Epithelial cell of proximal tubule (primary cell): ENCODE measurements at places on chromosomes 4 and X. TPM values are rescaled to one million over a fixed set of nuclear protein-coding genes. Genes with fewer than 3 reads are reported as not detected.

GRCh38 chrX:113728937-113729336, 854.9 kb upstream of the HTR2C start:
- no peak for DNase-seq

DNA sequence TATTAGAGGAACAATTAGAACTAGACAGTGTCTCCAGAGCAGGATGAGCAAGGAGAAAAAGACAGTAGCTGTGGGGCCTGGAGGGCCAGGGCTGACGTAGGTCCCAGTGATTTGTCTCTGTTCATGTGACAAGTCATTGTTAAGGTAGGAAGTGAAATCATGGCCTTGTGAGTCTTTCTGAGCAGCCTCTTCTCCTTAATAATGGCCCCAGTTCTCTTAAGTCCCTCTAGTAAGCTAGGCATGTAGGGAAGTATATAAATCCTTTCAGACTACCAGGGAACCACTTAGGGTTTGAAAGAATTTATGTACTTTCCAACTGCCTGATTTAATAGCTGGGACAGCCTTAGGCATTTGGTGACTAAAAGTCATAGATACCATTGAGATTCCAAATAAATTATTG, 133.0 kb downstream of the KLHL8 start:
- no peak for DNase-seq

DNA sequence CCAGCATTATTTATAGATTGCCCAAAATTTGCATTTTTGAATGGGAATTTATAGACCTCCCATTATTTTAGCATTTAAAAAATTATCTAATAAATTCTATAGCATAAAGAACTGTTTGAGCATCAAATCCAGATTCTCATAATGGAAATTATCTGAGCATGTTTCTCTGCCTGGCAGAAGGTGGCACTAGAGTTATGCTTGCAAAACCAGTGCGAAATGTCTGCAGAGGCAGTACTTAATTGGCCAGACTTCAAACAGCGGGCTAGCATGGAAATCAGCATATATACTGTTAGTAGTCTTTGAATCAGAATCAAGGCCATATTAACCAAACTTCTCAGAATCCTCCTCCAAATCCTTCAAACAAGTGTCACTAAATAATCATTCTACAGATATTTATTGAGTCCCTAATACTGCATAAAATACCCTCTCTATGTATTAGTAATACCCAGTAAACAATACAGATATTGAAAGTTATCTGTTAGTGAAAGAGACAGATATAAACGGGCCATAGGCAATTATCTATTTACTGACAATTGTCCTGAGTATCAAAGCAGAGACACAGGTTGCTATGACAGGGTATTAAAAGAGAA, 78.7 kb upstream of the DCLK2 start:
- no peak for DNase-seq

The DGKK gene
- under 0.01 TPM in 1 of 2 replicates, not detected in the other for total RNA-seq
